AG09319 (cell line): ENCODE measurements at places on chromosomes 6 and 20.
A peak's percentile ranks its signal among the peaks of the same experiment; 100 is the strongest.

- no peak for DNase-seq
These were observed 3.2 kb upstream of the SEC23B start for GRCh38 chr20:18504479-18505060.

- DNase-seq = peak; percentile 15
These were observed 597.9 kb downstream of the EPM2A start for GRCh38 chr6:145137425-145137824.

- no peak for DNase-seq
These were observed 71.0 kb downstream of the SOX4 start for GRCh38 chr6:21664314-21665109.

GRCh38 chr6:98835149-98836024, 1.0 kb downstream of the POU3F2 start:
- DNase-seq = no peak

DNA sequence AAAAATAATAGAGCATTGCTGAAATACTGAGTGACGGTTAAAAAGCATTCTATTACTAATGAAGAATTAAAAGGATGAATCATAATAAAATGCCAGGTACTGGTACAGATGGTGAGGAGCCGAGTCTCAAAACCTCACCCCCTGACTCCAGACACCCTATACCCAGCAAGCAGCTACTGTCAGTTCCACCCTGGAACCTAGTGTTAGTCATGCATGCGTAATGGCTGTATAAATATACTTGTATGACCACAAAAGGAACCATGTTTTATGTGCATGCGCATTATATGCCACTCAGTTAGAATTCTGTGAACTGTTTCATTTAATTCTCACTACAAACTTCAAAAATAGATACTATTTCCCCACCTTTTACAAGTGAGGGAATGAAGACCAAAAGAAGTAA, 568.7 kb upstream of the RNF217 start:
- DNase-seq = no peak
